ENCODE measurements at places on chromosomes 1 and 21.
A peak's percentile ranks its signal among the peaks of the same experiment; 100 is the strongest.

DNA sequence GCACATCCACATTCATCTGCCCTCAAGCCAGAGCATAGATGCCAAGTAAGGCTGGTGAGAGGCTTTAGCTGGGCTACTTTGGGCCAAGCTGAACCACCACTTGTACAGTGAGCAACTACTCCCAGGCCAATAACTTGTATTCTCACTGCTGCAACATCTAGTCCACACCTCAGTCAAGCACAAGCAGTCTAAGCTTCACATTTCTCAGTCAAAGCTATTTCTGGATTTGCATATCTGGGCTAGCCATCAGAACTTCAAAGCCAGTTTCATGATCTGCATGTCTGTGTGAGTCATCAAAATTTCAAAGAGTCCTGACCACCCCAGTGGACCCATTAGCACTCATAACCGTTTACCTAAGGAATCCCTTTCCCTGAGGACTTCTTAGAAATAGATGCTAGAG lies 77.7 kb upstream of the DIRAS3 start:
- no peak for DNase-seq

DNA sequence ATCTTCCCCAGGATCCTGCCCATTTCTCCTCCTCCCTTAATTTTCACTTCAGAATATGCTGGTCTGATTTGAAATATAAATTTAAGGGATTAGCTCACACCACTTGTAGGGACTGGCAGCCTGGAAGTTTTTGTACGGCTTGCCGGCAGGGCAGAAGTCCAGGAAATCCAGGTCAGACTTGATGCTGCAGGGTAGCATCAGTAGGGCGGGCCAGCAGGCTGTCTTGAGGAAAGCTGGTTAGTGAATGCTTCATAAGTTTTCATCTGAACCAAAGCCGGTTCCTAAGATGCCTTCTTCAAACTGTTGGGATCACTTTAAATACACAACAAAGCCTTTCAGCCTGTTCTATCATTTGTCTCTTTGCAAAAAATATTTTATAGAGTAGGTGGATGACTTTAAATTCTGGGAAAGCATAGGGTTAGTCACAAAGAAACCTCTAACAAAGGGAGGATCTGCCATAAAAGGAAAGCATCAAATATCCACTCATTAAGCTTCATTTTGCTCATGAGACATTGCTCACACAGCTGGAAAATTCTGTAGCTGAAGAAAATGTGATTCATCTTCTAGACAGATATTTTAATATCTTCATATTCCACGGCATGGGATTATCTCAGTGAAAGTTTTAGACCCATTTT lies 90.7 kb upstream of the GFI1 start:
- no peak for DNase-seq

- no peak for DNase-seq
Observed at GRCh38 chr1:171017426-171017825, 73.3 kb upstream of the FMO3 start.

GRCh38 chr1:80258659-80259058 lies 1252.1 kb upstream of the ADGRL4 start:
- DNase-seq = no peak

- no peak for DNase-seq
Observed at GRCh38 chr1:17328855-17329254, 20.9 kb downstream of the PADI4 start.

DNA sequence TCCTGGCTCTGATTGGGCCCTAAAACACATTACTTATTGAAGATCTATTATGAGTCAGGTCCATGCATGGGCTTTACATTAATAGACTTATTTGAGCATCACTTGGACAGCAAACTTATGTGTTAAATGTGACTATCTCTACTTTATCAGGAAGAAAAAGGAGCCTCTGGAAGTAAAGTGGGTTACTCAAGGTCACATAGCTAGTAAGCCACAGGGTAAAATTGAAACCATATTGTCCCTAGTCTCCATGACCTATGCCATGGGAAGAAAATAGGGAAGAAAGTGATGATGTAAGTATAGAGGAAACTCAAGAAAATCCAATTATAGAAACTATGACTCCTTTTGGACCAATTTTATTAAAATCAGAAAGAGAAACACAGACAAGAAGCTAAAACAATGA lies 555.3 kb downstream of the NUF2 start:
- no peak for DNase-seq

- no peak for DNase-seq
Observed at GRCh38 chr1:8589571-8589970, 227.9 kb downstream of the RERE start.

DNA sequence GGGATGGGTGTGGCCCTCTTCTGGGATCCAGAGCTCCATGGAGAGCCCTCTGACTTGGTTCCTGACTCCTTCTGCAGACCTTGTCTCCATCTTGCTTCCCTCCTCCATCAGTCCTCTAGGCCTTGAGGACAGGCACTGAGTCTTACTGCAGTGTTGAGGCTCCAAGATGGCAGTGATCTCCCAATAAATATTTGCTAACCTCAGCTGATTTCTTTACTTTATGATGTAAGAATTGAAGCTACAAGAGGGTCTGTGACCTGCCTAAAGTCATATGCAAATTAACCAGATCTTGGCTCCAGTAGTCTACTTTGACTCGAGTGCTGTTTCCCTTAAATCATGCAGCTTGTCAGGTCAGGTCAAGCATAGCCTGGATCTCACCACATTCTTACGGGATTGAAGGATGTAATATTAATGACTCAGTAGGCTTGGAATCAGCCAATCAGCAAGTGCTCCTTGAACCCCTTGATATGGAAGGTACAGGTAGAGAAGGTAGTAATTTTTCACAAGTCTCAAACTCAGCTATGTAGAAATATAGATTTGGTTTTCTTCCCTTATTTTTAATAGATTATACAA lies 93.0 kb downstream of the CLIC6 start:
- DNase-seq = no peak

GRCh38 chr1:85267313-85267712 lies 7.9 kb upstream of the C1orf52 start:
- DNase-seq = no peak

- no peak for DNase-seq
Observed at GRCh38 chr1:97849345-97850340, 71.2 kb downstream of the DPYD start.

DNA sequence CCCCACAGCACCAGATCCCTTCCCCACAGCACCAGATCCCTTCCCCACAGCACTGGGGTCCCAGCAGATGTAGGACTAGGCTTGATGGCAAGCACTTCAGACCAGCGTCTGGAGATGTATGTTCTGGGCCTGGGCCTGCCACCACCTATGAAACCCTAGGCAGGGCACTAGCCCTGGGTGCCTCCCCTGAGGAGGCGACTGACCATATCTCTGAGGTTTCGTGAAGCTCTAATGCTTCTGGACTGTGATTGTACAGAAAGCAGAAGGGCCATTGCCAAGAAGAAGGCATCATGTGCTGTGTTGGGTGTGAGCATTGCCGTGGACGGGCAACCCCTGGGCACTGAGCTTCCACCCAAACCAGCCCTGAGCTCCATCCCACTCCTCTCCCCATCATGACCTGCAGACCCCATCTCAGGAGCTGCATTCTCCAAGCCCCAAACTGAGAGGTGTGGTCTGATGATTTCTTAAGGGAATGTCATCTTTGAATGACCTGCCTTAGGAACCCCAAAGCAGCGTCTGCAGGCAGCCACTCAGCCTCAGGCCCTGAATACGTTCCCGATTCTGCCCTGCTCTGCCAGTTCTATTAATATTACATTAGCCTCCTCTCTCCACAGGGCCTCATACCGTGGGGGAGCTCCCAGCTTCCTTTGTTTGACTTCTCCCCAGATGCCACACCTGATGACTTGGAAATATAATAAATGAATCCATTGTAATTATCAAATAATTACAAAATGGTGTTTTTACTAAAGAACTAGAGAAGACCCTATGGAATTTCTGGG lies 163.4 kb downstream of the TRIM33 start:
- no peak for DNase-seq

- no peak for DNase-seq
Observed at GRCh38 chr1:59017501-59018231, 233.8 kb upstream of the JUN start.

- no peak for DNase-seq
Observed at GRCh38 chr1:28296401-28297261, 32.2 kb upstream of the MED18 start.

- DNase-seq = no peak
Observed at GRCh38 chr1:156439777-156440183, 60.8 kb downstream of the MEF2D start.

GRCh38 chr1:100461222-100461621 lies 76.7 kb upstream of the GPR88 start:
- no peak for DNase-seq

DNA sequence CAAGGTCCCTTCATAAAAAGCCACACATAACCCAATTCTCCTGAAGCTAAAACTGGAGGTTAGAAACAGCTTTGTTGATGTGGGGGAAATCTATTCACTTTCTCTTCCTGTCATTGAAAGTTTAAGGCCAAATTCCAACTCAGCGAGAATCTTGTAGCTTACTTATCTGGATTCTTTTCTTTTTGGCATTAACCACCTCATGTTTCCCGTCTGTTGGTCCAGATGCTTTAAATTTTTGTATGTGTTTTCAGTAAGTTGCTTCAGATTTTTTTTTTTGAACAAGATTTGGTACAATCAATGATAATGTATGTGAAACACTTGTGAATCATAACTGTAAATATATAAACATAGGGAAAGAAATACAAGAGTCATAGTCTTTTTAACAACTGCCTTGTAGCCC lies 33.7 kb upstream of the NEK7 start:
- DNase-seq = no peak

- peak; percentile 75 for DNase-seq
Observed at GRCh38 chr1:38061883-38062328, 15.3 kb upstream of the POU3F1 start.

DNA sequence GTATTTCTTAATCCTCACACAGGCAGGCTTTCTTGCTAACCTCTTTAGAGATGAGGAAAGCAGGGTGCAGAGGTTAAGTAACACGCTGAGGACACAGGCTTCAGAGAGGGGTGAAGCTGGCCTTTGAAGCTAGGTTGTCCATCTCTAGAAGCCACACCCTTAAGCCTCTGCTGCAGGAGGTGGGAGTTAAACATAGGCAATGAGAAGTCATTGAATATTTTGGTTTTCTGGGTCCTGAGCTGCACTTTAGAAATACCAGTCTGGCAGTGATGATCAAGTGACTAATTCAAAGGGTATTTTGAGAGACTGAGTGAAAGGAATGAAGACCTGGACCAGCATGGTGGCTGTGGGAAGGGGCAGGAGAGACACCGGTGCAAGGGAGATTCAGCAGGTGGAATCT lies 9.9 kb downstream of the KCNJ15 start:
- no peak for DNase-seq

DNA sequence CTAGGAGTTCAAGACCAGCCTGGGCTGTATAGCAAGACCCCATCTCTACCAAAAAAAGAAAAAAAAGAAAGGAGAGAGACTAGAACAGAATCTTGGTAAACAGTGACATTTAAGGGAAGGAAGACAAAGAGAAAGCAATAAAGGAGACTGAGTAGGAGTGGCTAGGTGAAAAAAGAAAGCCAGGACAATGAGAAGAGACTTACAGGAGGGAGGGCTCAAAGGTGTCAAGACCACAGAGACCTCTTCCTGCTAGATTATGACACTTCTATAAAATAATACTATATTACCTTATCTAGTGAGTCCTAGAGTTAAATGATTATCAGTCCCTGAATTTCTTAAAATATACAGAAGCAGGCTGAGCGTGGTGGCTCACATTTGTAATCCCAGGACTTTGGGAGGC lies 10.1 kb upstream of the EPRS1 start:
- DNase-seq = no peak

DNA sequence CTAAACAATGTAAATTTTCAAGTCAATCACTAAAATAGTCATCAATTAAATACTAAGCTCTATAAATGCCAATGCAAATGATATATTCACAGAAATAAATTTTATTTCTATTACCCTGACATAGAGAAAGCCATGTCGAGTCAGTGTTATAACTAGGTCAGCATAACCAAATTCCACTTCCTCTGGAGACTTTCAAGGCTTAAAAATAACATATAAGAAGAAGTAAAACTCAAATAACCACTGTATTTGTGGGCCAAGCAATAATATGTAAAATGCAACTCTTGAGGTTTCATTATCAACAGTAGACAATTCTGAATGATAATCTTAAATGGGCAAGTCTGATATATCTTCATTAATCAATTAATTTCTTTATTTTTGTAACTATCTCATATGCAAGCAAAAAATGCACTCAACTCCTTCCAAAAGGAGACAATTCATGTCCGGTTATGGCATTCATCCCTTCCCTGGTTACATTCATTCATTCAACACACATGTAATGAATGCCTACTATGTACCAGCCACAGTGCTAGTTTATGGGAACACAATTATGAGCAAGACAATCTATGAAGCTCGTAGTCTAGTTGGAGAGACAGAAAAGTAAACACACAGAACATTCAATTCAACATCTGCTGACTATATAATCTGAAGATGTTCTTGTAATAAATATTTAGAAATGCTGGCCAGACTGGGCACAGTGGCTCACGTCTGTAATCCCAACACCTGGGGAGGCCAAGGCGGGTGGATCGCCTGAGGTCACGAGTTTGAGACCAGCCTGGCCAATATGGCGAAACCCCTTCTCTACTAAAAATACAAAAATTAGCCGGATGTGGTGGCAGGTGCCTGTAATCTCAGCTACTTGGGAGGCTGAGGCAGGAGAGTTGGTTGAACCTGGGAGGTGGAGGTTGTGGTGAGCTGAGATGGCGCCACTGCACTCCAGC lies 37.1 kb upstream of the CAP1 start:
- peak; percentile 61 for DNase-seq

GRCh38 chr1:1308756-1309250 lies 406 bp downstream of the PUSL1 start:
- DNase-seq = no peak

DNA sequence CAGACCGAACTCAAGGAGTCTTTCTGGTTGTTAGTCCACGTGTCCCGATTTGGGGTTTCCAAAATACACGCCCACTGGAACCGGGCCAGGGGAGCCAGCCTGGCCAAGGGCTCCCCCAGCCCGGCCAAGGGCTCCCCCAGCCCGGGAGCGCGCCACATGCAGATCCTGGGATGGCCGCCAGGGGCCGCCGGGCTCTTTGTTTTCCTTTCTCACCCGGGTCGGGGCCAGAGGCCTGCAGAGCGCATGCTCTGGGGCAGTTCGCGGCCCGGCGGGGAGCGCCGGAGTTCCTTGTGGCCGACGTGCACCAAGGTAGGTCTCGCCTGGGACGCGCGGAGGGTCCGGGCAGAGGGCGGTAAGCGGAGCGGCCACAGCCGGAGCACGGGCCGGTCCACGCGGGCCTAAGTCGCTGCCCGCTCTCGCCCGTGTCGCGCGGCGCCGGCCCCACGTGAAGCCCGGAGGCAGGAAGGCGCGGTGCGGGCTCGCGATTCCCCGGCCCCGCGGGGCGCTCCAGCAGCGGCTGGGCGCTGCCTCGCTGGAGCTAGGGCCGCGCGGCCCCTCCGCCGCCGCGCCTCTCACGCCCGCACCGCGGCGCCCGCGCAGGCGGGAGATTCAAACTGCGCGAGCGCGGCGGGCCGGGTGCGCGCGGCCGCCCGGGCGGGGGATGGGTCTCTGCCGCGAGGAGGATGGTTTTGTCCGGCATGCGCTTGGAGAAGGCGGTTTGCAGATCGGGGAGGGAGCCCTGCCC lies 12.3 kb downstream of the RCC1 start:
- DNase-seq = peak; percentile 91

GRCh38 chr1:205137901-205138300 lies 16.1 kb upstream of the RBBP5 start:
- DNase-seq = no peak

Measured in GM10248 (cell line).